ENCODE measurements at places on chromosomes 12 and 14. TPM values are rescaled to one million over a fixed set of nuclear protein-coding genes. Genes with fewer than 3 reads are reported as not detected.

- no peak for DNase-seq
- H3K27ac ChIP-seq, result no peak overlapping the region
- no peaks in the 10 kb centered on the region for H3K27me3 ChIP-seq
- no peaks in the 10 kb centered on the region for H3K36me3 ChIP-seq
- no peaks in the 10 kb centered on the region for H3K4me1 ChIP-seq
Measured at GRCh38 chr14:29168149-29168548, 401.6 kb downstream of the FOXG1 start.

DNA sequence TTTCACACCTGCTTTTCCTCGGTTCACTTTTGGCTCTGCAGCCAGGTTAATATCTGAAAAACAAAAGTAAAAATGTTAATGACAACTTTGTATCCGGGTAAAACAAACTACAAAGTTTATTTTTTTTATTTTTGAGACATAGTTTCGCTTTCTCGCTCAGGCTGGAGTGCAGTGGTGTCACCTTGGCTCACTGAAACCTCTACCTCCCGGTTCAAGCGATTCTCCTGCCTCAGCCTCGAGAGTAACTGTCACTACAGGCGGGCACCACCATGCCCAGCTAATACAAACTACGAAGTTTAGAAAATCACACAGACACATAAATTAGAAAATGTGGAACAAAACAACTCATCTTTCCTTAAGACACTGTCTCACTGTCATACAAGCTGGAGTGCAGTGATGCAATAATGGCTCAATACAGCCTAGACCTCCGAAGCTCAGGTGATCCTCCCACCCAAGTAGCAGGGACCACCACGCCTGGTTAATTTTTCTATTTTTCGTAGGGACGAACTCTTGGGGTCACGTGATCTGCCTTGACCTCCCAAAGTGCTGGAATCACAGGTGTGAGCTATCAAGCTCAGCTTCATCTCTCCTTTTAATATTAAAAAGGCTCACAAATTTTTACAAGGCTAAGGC lies 38.1 kb downstream of the HNRNPC start:
- H3K27me3 ChIP-seq, result no peaks in the 10 kb centered on the region
- H3K27ac ChIP-seq, result no peak overlapping the region
- DNase-seq, result no peak
- H3K36me3 ChIP-seq, result peaks cover 14% of the 10 kb centered on the region

DNA sequence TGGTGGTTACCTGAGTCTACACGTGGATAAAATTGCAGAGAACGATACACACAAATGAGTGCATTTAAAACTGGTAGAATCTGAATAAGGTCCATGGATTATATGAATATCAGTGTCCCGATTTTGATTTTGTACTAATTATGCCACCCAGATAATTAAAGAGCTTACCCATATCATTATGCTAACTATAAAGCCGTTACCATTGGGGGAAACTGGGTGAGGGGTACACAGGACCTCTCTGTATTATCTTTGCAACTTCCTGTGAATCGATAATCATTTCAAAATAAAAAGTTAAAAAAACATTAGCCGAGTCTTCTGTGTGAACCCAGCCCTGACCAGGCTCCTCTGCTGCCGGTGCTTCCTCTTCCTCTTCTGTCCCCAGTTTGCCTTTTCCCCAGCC lies 107.1 kb downstream of the SMOC1 start:
- peaks cover 8% of the 10 kb centered on the region for H3K27me3 ChIP-seq
- no peak overlapping the region for H3K27ac ChIP-seq
- no peaks in the 10 kb centered on the region for H3K36me3 ChIP-seq
- no peak overlapping the region for H3K4me3 ChIP-seq

- H3K27ac ChIP-seq, result no peak overlapping the region
- H3K36me3 ChIP-seq, result no peaks in the 10 kb centered on the region
- H3K4me3 ChIP-seq, result no peak overlapping the region
- H3K4me1 ChIP-seq, result peaks cover 28% of the 10 kb centered on the region
- no peaks in the 10 kb centered on the region for H3K27me3 ChIP-seq
Measured at GRCh38 chr12:92188517-92189188, 43.0 kb upstream of the BTG1 start.

GRCh38 chr12:5733136-5733755 lies 211.8 kb downstream of the ANO2 start:
- H3K4me1 ChIP-seq, result no peaks in the 10 kb centered on the region
- H3K36me3 ChIP-seq, result no peaks in the 10 kb centered on the region
- no peaks in the 10 kb centered on the region for H3K27me3 ChIP-seq

- H3K27ac ChIP-seq, result no peak overlapping the region
- no peaks in the 10 kb centered on the region for H3K27me3 ChIP-seq
- DNase-seq, result no peak
- H3K4me3 ChIP-seq, result no peak overlapping the region
Measured at GRCh38 chr12:550473-551260, 90.9 kb downstream of the B4GALNT3 start.

GRCh38 chr12:121166356-121166755 lies 33.7 kb downstream of the P2RX7 start:
- no peaks in the 10 kb centered on the region for H3K4me1 ChIP-seq
- no peaks in the 10 kb centered on the region for H3K36me3 ChIP-seq
- no peaks in the 10 kb centered on the region for H3K27me3 ChIP-seq
- DNase-seq, result no peak
- no peak overlapping the region for H3K27ac ChIP-seq
- no peak overlapping the region for H3K4me3 ChIP-seq

GALNT9 gene
- not detected for polyA plus RNA-seq

KLHL33 gene
- not detected for polyA plus RNA-seq

All from GM12878 (cell line).